ENCODE measurements at places on chromosomes 2 and 18.
A peak's percentile ranks its signal among the peaks of the same experiment; 100 is the strongest.

- DNase-seq: no peak
Observed at GRCh38 chr2:72962911-72963310, 45.6 kb downstream of the EMX1 start.

- no peak for DNase-seq
Observed at GRCh38 chr2:126828051-126828450, 70.6 kb upstream of the TEX51 start.

DNA sequence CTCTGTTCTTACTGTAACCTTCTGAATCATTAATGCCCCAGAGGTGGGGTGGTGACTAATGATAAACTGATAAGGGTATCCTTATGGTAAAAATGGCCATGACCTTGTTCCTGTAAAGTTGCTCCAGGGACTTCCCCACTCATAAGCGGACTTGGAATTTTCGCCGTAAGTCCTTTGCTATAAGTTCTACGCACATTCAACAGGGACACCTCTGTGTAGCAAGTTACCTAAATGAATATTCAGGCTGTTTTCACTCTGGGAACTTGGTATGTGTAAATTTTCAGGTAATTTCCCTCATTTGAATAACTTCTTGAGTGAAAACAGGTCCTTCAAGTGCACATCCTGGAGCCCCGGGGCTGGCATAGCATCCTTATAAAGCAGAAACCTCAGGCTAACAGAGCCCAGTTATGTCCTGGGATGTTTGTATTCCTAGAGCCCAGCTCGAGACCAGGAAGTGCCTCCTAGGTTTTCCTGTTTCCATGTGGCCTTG is 9.4 kb upstream of the AGFG1 start:
- no peak for DNase-seq

DNA sequence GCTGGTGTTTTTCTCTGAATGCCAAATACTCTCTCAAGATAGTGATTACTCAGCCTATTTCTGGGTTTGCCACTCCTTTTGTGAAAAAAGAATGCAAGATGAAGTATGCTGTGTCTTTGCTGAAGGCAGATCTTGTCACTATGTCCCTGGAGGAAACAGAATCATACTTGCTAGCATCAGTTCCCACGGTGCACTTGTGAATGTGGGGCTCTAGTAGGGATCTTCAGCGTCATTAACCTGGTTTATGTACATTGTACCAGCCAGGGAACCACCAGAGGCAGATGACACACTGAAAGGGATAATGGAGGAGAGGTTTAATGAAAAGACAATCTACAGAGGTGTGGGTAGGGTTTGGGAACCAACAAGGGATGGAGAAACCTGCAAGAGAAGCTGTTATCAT is 131.0 kb upstream of the CXCR4 start:
- no peak for DNase-seq

GRCh38 chr2:157838442-157839161 is 37.5 kb downstream of the ACVR1 start:
- no peak for DNase-seq

- DNase-seq: no peak
Observed at GRCh38 chr18:63444580-63444979, 22.3 kb upstream of the VPS4B start.

GRCh38 chr2:196703695-196704094 is 64.2 kb downstream of the CCDC150 start:
- DNase-seq: no peak

DNA sequence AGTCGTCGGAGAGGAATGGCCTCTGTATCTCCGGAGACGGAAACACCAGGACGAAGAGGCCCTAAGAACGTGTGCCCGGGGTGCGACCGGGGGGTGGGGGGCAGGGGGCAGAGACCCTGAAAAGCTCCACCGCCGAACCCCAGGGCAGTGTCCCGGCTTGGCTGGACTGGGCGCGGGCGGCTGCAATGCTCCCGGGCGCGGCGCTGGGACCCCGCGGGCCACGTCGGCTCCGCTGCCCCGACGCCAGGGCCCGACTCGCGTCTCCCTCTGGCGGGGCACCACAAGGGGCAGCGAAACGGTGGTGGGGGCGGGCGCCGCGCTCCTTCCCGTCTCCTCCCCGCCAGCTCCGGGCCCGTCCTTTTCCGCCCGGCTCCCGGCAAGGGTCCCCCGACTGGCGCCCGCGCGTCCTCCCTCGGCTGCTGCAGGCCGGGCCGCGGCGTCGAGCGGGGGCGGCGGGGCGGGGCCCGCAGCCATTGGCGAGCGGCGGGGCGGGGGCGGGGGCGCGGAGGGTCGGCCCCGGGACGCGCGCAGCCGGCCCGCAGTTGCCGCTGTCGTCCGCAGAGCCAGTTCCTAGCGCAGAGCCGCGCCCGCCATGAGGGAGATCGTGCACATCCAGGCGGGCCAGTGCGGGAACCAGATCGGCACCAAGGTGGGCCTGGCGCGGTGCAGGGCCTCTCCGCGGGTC is at the start of gene TUBB6:
Gene TUBB6, plus strand, starts transcription at position 541 of the 685 bp plus-strand sequence. Its CDS starts 52 bp downstream, at position 593.
- DNase-seq: peak; percentile 53

DNA sequence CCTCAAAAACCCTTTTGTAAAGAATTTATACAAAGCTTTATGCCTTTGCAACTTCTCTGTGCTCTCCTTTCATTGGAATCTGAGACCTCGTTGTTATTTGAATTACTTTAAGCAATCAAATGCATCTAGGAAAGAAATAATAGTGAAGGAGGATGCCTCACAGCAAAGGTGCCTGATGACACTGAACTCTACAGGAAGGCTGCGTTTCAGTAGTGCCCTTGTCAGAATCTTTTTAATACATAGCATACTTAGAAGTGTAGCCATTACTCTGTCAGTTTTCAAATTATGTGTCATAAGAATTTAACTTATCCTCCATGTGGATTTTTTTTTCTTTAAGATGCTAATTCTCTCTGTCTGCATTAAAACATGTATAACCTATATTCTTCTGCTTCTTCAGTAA is 9.6 kb upstream of the LYPD6B start:
- no peak for DNase-seq

GRCh38 chr18:28511413-28511821 is 334.5 kb upstream of the CDH2 start:
- DNase-seq: no peak

- no peak for DNase-seq
Observed at GRCh38 chr2:95375532-95376150, 26.9 kb upstream of the FAHD2A start.

GRCh38 chr2:8219096-8219495 is 462.8 kb upstream of the ID2 start:
- DNase-seq: no peak

DNA sequence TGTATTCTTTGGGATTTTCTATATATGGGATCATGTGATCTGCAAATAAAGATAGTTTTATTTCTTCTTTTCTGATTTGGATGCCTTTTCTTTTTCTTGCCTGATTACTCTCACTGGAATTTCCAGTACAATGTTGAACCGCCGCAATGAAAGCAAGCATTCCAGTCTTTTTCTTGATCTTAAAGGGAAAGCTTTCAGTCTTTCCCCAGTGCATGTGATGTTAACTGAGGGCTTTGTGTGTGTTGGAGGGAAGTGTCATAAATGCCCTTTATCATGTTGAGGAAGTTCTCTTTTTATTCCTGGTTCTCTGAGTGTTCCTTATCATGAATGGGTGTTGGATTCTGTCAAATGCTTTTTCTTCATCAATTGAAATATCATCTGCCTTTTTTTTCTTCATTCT is 16.9 kb upstream of the CYBRD1 start:
- DNase-seq: no peak

- DNase-seq: no peak
Observed at GRCh38 chr2:232353660-232354059, 24.9 kb upstream of the ALPP start.

DNA sequence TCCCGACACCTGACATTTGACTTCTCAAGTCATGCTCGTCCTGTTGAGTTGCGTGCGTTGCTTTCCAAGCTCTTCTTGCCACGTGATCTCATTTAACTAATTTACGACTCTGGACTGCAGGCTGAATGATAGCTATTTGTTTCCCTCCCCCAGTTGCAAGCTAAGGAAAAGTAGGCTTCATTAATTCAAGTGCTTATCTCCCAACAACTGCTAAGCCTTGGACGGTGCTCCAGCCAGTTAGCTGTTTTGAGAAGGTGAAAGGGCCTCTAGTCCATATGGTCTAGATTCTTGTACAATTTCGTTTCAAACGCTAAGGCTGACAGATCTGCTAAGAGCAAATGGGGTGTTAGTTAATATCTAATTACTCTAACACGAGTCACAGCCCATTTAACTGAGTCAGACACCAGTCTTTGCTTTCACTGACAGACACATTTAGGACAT is 21.1 kb downstream of the GPR45 start:
- no peak for DNase-seq

DNA sequence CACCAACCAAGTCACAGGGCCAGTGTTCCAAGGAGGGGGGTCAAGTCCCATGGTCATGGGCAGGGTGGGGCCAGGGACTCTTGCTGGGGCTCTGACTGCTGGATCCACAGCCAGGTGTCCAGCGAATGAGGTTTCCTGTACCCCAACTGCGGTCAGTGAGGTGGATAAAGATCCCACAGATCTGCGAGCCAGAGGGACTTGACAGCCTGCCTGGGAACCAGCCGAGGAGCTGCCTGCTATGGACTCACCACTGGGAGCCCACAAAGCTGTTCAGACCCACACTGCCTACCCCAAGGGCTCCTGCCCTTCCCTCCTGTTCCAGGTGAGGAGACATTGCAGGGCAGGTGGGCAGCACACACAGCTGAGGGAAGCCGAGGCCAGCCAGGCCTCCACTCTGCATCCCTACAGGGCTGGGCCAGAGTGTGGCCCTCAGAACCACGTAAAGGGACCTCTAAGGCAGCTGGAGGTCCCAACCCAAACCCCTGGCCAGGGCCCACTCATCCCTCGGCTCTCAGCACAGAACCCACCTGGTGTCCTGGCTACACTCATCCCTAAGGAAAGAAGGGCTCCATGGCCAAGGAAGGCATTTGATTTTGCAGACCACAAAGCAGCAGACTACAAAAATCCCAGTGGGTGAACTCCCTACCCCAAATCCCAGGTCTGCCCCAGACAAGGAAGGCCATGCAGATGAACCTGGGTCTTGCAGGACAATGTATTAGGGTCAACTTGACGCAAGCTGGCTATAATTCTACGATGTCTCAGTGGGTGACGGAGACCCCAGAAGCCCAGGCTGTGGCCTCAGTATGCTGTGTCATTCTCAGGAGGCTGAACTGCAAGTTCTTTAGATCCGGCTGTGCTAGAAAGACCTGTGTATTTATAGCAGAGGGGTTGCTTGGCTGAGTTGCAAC is 209.2 kb downstream of the MGAT5 start:
- no peak for DNase-seq

All from hematopoietic multipotent progenitor cell treated with erythropoietin and hydrocortisone succinate and interleukin-3 and kit ligand, for 15 days (in vitro differentiated cells).